ENCODE measurements at places on chromosomes 16 and 17. TPM values are rescaled to one million over a fixed set of nuclear protein-coding genes. Genes with fewer than 3 reads are reported as not detected.

- H3K4me1 ChIP-seq, result no peaks in the 10 kb centered on the region
- no peak for DNase-seq
- H3K36me3 ChIP-seq, result no peaks in the 10 kb centered on the region
- H3K4me3 ChIP-seq, result no peak overlapping the region
- H3K27me3 ChIP-seq, result no peaks in the 10 kb centered on the region
These were observed 497.6 kb downstream of the WWOX start for GRCh38 chr16:78596996-78597422.

- no peak for DNase-seq
- H3K36me3 ChIP-seq, result peaks cover 32% of the 10 kb centered on the region
- no peak overlapping the region for H3K4me3 ChIP-seq
- no peak overlapping the region for H3K27ac ChIP-seq
These were observed 9.4 kb upstream of the DNASE1 start for GRCh38 chr16:3645108-3645503.

DNA sequence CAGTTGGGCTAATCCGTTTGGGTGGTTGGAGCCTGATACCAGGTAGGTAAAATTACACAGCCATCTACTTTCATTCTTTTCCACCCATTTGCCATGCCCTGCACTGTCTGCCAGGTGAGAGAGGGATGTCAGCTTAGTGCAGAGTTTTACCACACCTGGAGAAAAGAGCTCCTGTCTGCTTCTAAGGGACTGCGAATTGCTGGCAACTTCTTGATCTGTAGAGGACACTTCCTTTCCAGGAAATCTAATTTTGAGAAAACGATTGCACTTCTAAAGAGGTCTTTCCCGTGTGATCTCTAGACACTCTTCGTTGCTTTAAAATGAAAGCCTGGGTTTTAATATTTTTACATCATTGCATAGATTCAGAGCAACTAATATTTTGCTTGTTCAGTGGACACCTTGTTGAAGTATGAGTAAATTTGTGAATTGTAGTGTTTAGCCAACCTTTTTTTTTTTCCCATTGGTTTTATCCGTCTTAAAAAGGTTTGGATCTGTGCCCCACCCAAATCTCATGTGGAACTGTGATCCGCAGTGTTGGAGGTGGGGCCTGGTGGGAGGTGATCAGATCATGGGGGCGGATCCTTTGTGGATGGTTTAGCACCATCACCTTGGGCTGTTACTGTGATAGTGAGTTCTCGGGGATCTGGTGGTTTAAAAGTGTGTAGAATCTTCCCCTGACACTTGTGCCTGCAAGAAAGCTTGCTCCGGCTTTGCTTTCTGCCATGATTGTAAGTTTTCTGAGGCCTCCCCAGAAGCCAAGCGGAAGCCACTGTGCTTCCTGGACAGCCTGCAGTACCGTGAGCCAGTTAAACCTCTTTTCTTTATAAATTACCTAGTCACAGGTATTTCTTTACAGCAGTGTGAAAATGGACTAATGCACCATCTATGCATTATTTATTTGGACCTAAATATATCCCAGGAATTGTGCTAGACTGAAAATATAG lies 104.6 kb downstream of the PRKCA start:
- no peak overlapping the region for H3K27ac ChIP-seq
- H3K4me1 ChIP-seq, result peaks cover 14% of the 10 kb centered on the region
- DNase-seq, result no peak
- no peak overlapping the region for H3K4me3 ChIP-seq

- DNase-seq, result no peak
- peaks cover 33% of the 10 kb centered on the region for H3K4me1 ChIP-seq
- H3K36me3 ChIP-seq, result no peaks in the 10 kb centered on the region
- H3K27ac ChIP-seq, result no peak overlapping the region
- H3K4me3 ChIP-seq, result no peak overlapping the region
These were observed 2.5 kb upstream of the HS3ST3B1 start for GRCh38 chr17:14298221-14298946.

- peak overlapping the region; percentile 46 for H3K4me3 ChIP-seq
- H3K27ac ChIP-seq, result peak overlapping the region; percentile 90
- H3K36me3 ChIP-seq, result no peaks in the 10 kb centered on the region
- H3K4me1 ChIP-seq, result peaks cover 34% of the 10 kb centered on the region
- no peaks in the 10 kb centered on the region for H3K27me3 ChIP-seq
These were observed 9.9 kb downstream of the HEXIM2 start for GRCh38 chr17:45171338-45172231.

DNA sequence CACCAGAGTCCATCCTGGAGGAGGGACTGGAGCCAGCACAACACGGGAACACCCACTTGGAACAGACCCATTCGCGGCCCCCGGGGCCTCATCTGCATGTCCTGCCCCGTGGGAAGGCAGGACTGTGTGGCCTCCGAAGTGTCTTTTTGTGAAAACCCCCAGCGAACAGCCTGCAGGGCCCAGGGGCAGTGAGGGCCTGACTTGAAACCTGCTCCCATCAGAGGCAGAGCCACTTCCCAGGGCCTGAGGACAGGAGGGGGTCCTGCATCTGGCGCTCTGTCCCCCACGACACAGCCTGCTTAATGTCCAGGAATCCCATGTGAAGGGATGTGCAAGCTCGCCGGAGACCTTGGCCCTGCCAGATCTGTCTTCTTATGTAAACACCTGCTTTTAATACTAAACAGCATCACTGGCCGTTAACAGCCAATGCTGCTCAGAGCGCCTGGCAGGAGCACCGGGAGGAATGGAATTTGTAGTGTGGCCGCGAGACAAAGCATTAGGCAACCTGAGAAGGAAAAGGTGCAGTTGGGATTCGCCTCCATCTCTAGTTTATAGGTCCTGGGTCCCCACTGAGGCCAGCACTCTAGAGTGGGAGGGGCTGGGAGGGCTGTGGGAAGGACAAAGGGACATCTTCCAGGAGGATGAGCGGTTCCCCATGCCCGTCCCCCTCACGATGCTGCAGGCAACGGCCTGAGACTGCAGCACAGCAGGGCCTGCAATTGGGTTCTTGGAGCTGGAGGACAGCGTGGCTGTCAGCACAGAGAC lies 9.6 kb upstream of the EVPL start:
- peaks cover 38% of the 10 kb centered on the region for H3K36me3 ChIP-seq
- no peak overlapping the region for H3K4me3 ChIP-seq
- H3K4me1 ChIP-seq, result no peaks in the 10 kb centered on the region
- no peak overlapping the region for H3K27ac ChIP-seq
- H3K27me3 ChIP-seq, result no peaks in the 10 kb centered on the region

GRCh38 chr16:29204806-29205135 lies 201.7 kb downstream of the NPIPB11 start:
- H3K27ac ChIP-seq, result no peak overlapping the region
- H3K36me3 ChIP-seq, result no peaks in the 10 kb centered on the region
- no peaks in the 10 kb centered on the region for H3K27me3 ChIP-seq

GRCh38 chr16:55037046-55037445 lies 106.4 kb downstream of the IRX5 start:
- no peak for DNase-seq
- H3K27me3 ChIP-seq, result peaks cover 7% of the 10 kb centered on the region
- H3K4me1 ChIP-seq, result no peaks in the 10 kb centered on the region
- H3K36me3 ChIP-seq, result no peaks in the 10 kb centered on the region

GRCh38 chr16:27792486-27793248 lies 242.7 kb downstream of the KATNIP start:
- H3K4me1 ChIP-seq, result no peaks in the 10 kb centered on the region
- H3K27ac ChIP-seq, result no peak overlapping the region
- H3K27me3 ChIP-seq, result no peaks in the 10 kb centered on the region
- DNase-seq, result no peak
- H3K4me3 ChIP-seq, result no peak overlapping the region

DNA sequence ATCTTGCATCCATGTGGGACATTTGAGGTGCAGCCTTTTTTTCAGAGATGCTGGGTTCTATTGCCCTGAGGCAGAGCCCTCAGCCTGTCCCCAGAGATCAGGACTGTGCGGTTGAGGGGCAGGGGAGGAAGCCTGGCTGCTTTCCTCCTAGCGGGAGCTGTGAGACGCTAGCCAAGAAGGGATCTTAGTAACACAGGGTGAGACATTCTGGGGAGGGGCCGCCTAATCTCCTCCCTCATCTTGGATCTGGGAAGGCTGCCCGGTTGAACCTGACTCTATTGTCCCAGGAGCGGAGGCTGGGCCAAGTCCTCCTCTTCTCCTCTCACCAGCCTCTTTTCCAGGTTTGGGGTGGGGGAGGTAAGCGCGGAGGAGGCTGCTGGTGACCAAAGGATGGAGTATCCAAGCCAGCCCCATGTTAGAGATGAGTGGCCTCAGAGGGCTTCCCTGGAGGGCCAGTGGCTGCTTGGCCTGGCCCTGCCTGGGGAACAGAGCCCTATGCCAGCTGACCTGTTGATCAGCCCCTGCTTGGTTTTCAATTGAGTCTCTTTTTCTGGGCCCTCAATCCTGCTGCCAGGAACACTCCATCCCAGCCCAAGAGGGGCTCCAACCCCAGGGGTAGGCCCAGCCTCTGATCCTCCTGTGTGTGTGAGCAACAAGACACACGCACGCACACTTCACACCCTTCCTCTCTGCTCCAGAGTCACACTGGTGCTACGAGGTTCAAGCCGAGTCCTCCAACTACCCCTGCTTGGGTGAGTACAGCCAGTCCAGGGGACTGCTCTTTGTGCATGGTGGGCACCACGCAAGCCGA lies 5.0 kb downstream of the CA4 start:
- no peak overlapping the region for H3K4me3 ChIP-seq
- peak; percentile 37 for DNase-seq
- H3K36me3 ChIP-seq, result no peaks in the 10 kb centered on the region
- peaks cover 30% of the 10 kb centered on the region for H3K27me3 ChIP-seq
- H3K27ac ChIP-seq, result peak overlapping the region; percentile 53
- H3K4me1 ChIP-seq, result peaks cover 39% of the 10 kb centered on the region

DNA sequence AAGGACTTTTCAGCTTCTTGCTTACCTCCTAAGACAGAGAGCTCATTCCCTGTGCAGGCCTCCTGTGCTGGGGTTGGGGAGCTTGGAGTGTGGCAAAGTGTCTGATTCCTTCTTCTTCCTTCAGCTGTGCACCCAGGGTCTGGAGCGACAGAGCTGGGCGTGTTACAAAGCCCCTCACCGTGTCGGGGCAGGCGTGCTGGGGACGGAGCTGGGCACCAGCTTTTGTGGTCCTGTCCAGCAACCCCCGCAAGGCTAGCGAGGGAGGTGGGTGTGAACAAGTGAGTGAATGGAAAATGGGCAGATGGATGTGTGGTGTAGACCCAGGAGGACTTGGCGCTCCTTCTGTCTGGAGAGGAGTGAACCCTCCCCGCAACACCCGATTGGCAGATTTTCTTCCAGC lies 23.7 kb downstream of the SOX8 start:
- H3K27me3 ChIP-seq, result peaks cover 18% of the 10 kb centered on the region
- no peak overlapping the region for H3K4me3 ChIP-seq
- no peak overlapping the region for H3K27ac ChIP-seq

GRCh38 chr17:42792545-42792944 lies 6.0 kb downstream of the COA3 start:
- peaks cover 9% of the 10 kb centered on the region for H3K4me1 ChIP-seq
- H3K27ac ChIP-seq, result no peak overlapping the region
- H3K4me3 ChIP-seq, result no peak overlapping the region
- peaks cover 6% of the 10 kb centered on the region for H3K36me3 ChIP-seq
- peaks cover 12% of the 10 kb centered on the region for H3K27me3 ChIP-seq

GRCh38 chr17:81272616-81273015 lies 22.5 kb downstream of the SLC38A10 start:
- H3K27me3 ChIP-seq, result no peaks in the 10 kb centered on the region
- DNase-seq, result peak; percentile 76
- H3K4me1 ChIP-seq, result peaks cover 14% of the 10 kb centered on the region
- peaks cover 91% of the 10 kb centered on the region for H3K36me3 ChIP-seq

- H3K4me3 ChIP-seq, result no peak overlapping the region
- H3K4me1 ChIP-seq, result peaks cover 30% of the 10 kb centered on the region
- H3K36me3 ChIP-seq, result peaks cover 41% of the 10 kb centered on the region
- peak; percentile 53 for DNase-seq
These were observed 14.4 kb downstream of the CTRL start for GRCh38 chr16:67917140-67917851.

- H3K36me3 ChIP-seq, result no peaks in the 10 kb centered on the region
- no peak overlapping the region for H3K27ac ChIP-seq
- H3K4me3 ChIP-seq, result no peak overlapping the region
- no peaks in the 10 kb centered on the region for H3K4me1 ChIP-seq
These were observed 33.2 kb upstream of the SHISA9 start for GRCh38 chr16:12868169-12868568.

GRCh38 chr17:37450112-37450511 lies 39.6 kb upstream of the DUSP14 start:
- no peak for DNase-seq
- H3K36me3 ChIP-seq, result peaks cover 59% of the 10 kb centered on the region
- H3K27me3 ChIP-seq, result no peaks in the 10 kb centered on the region
- H3K27ac ChIP-seq, result no peak overlapping the region
- H3K4me1 ChIP-seq, result no peaks in the 10 kb centered on the region
- H3K4me3 ChIP-seq, result no peak overlapping the region

DNA sequence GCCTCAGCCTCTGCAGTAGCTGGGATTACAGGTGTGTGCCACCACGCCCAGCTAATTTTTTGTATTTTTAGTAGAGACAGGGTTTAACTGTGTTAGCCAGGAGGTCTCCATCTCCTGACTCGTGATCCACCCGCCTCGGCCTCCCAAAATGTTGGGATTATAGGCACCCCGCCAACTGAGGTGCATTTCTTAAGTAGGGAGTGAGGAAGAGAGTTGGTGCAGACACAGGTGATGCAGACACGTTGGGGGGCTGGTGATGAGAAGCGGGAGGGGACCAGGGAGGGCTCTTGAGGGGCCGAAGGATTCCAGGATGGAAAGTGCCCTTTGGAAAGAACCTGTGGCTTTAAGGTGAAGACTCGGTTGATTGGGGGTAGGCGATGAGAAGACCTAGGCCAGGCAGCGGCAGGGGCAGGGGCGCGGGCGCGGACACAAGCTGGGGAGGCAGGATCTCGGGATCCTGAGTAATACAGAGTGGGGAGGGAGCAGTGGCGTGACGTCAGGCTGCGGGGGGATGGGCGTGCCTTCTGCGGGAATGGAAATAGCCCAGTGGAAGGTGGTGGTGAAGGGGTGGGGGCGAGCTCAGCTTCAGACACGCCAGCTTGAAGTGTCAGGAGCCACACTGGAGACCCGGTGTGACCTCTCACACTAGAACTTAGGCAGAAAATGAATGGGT lies 2.5 kb upstream of the ATP6V0C start:
- no peaks in the 10 kb centered on the region for H3K27me3 ChIP-seq
- no peak overlapping the region for H3K27ac ChIP-seq
- H3K36me3 ChIP-seq, result peaks cover 10% of the 10 kb centered on the region
- DNase-seq, result peak; percentile 72

- H3K4me1 ChIP-seq, result peaks cover 65% of the 10 kb centered on the region
- peak overlapping the region; percentile 64 for H3K27ac ChIP-seq
- H3K4me3 ChIP-seq, result no peak overlapping the region
- DNase-seq, result no peak
- H3K36me3 ChIP-seq, result peaks cover 21% of the 10 kb centered on the region
- no peaks in the 10 kb centered on the region for H3K27me3 ChIP-seq
These were observed 34.6 kb downstream of the DCUN1D3 start for GRCh38 chr16:20865420-20866131.

- no peaks in the 10 kb centered on the region for H3K27me3 ChIP-seq
- H3K4me1 ChIP-seq, result no peaks in the 10 kb centered on the region
- H3K4me3 ChIP-seq, result no peak overlapping the region
- DNase-seq, result no peak
These were observed 24.1 kb downstream of the SLC6A4 start for GRCh38 chr17:30211371-30211770.

- DNase-seq, result no peak
- H3K27ac ChIP-seq, result no peak overlapping the region
- H3K36me3 ChIP-seq, result peaks cover 28% of the 10 kb centered on the region
- no peak overlapping the region for H3K4me3 ChIP-seq
- H3K4me1 ChIP-seq, result peaks cover under 1% of the 10 kb centered on the region
These were observed 70.1 kb downstream of the SNX29 start for GRCh38 chr16:12046651-12047050.

Gene FBXL16
- total RNA-seq, result 11.0 TPM

Gene KRT12
- total RNA-seq, result not detected

Gene PPY
- not detected for total RNA-seq

Gene KRTAP1-1
- not detected for total RNA-seq

Gene PHLPP2
- 6.6 TPM for total RNA-seq

Gene ABCA6
- 32.0 TPM for total RNA-seq

Gene SMIM5
- total RNA-seq, result 2.7 TPM

Gene HBQ1
- not detected for total RNA-seq

Gene HAS3
- total RNA-seq, result 12.6 TPM

Gene MOSMO
- total RNA-seq, result 15.4 TPM

Gene CLDN9
- total RNA-seq, result 1.0 TPM

Data from lower lobe of right lung (tissue), 2 donors.